ENCODE measurements at places on chromosomes 2 and 18. TPM values are rescaled to one million over a fixed set of nuclear protein-coding genes. Genes with fewer than 3 reads are reported as not detected.
A peak's percentile ranks its signal among the peaks of the same experiment; 100 is the strongest.

DNA sequence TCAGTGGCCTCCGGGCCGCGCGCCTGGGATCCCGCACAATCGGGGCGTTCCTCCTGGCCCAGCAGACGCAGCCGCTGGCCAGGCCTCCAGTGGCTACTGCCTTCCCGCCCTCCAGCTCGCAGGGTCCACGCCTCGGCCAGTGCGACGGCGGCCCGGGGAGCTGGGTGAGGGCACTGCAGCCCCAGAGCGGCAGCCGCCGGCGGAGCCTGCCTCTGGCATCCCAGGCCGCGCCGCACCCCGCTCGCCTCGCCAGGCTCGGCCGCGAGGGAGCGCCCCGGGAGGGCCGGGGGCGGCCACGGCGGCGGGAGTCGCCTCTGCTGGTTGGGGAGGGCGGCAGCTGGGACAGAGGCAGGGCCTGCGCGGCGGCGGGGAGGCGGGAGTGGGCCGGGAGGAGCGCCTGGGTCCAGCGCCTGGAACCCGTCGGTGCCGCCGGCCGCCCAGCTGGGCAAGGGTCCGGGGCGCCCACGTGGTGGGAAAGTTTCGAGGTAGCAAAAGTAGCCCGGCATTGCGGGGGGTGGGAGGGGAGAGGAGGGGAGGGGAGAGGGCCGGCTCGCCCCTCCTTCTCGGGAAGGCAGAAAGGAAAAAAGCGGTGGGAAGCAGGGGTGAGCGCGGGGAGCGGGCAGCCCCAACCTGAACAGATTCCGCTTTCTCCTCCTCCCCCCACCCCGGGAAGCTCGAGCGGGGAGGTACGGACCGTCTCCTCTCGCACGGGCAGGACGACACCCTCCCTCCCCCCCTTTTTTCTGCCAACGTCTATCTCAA is 1.5 kb upstream of the INHBB start:
- DNase-seq: peak; percentile 16

GRCh38 chr18:41751161-41751560 is 203.9 kb upstream of the PIK3C3 start:
- DNase-seq: no peak

- DNase-seq: peak; percentile 0
Measured at GRCh38 chr2:179861027-179861415, 391 bp downstream of the ZNF385B start.

DNA sequence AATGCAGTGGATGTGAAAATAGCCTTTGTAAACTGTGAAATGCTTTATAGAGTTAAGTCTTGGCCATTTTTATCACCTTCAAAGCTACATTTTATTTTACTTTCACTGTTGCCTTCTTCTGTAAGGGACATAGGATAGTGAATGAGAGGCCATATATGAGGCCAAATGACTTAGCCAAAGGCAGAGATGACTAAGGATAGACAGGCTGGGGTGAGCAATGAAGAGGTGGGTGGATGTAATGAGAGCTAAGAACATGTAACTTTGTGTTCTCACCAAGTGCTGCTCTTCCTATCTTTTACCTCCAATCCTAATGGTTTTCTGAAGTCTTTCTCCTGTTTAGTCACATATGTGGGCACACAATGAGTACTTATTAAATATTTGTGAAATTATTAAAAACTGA is 101.9 kb downstream of the MBD5 start:
- no peak for DNase-seq

GRCh38 chr2:134413430-134413829 is 159.6 kb downstream of the MGAT5 start:
- no peak for DNase-seq

GRCh38 chr18:51300912-51301311 is 103.4 kb upstream of the MEX3C start:
- DNase-seq: no peak

GRCh38 chr2:64698668-64699444 is 45.1 kb upstream of the SERTAD2 start:
- no peak for DNase-seq

GRCh38 chr2:54088191-54088634 is 27.2 kb upstream of the ACYP2 start:
- no peak for DNase-seq

DNA sequence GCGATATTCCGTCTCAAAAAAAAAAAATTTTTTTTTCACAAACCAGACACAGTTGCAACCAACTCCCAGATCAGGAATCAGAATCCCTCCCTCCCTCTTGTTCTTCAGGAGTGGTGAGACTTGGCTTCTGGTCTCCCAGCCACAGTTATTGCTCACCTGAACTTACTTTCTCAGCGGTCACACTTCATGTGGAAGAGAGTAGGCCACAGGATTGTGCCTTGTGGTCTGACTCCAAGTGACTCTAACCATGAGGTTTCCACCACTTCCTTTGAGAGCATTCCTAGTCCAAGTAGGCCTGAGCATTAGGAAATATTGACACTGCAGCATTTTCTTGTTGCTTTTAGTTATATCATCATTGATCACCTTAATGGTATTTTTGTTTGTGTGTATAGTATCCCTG is 12.1 kb downstream of the FMNL2 start:
- no peak for DNase-seq

DNA sequence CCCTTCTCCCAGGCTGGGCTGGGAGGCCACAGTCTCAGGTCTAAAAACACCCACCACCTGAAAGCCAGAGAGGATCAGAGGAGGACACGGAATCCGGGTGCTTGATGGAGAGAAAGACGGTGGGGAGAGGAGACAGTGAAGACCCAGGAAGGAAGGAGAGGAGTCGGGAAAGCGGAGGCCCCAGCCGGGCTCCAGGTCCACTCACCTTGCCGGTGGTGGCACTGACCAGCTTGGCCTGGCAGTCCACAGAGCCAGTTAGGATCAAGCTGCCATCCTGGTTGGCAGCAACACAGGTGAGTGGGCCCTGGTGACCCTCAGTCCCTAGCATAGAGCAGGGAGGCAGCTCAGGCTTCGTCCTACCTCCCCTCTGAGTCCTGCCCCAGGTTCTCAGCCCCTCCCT is 4.3 kb downstream of the AAMP start:
- DNase-seq: no peak

DNA sequence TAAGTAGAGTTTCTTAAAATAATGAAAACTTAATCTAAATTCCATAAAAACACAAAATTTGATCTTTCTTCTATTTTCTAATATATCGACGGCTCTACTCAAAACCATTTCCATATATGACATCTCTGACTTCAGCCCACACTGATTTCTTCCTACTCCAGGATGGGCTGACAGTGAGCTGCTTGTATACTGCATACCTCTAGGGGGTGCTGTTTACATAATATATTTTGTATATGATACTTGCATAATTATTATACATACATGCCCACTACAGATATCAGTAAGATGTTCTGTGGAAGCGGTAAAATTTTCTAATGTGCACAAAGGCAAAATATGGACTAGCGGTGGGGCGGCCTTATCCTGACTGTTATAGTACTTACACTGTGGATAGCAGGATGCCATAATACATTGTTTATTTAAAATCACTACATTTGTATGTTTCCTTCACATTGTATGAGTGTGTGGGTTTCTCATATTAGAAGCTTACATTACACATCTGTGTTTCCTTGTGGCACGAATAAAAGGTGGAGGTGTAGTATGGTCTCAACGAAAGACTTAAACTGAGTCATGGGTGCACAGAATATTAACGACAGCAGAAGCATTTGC is 66.1 kb upstream of the NXPH2 start:
- peak; percentile 1 for DNase-seq

- no peak for DNase-seq
Measured at GRCh38 chr2:54084600-54084999, 30.8 kb upstream of the ACYP2 start.

- DNase-seq: no peak
Measured at GRCh38 chr2:119137502-119137901, 21.0 kb downstream of the C1QL2 start.

DNA sequence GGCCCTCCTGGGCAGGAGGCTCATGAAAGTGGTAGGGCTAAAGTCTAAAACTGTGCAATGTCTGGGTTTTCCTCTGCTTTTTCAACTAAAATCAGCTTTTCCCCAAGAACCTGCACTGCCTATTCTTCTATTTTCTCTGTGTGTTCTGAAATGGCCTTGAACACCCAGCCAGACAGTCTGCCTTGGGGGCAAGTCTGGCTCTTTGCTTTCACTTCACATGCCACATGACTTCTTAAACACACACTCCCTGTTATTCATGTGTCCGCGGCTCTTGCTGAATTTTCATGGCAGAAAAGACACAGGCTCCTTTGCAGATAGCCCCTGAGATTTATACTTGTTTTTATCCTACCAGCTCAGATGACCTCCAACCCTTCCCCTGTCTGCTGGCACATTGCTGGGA is 10.6 kb upstream of the RPIA start:
- no peak for DNase-seq

- DNase-seq: no peak
Measured at GRCh38 chr2:173866874-173867618, 98.1 kb downstream of the SP3 start.

- no peak for DNase-seq
Measured at GRCh38 chr2:236656166-236656565, 86.5 kb downstream of the ACKR3 start.

The RBM43 gene
- total RNA-seq: 5.2 TPM

The TUBA4B gene
- total RNA-seq: not detected

The TUBA3D gene
- total RNA-seq: not detected

The TMBIM1 gene
- 64.5 TPM for total RNA-seq

The ANKRD62 gene
- not detected for total RNA-seq

Measured in activated T-cell treated with anti-CD3 and anti-CD28 coated beads, Interleukin-2, amount 50 U/mL, for 72 hours (primary cell).